Naive thymus-derived CD4-positive, alpha-beta T cell (primary cell): ENCODE measurements at places on chromosomes 3 and 15.

DNA sequence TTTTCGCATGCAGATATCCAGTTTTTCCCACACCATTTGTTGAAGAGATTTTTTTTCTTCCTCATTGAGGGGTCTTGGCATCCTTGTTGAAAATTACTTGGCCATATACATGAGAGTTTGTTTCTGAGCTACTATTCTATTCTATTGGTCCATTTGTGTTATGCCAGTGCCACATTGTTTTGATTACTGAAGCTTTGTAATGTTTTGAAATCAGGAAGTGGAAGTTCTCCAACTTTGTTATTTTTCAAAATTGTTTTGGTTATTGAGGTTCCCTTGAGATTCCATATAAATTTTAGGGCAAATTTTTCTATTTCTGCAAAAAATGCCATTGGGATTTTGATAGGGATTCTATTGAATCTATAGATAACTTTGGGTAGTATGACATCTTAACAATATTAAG, 130.3 kb upstream of the PFN2 start:
- DNase-seq: no peak

- no peak for DNase-seq
Measured at GRCh38 chr15:45497261-45497660, 25.3 kb downstream of the SLC30A4 start.

- DNase-seq: no peak
Measured at GRCh38 chr3:23728601-23729117, 77.1 kb upstream of the UBE2E1 start.

GRCh38 chr15:62929000-62929357, 113.6 kb upstream of the TPM1 start:
- no peak for DNase-seq

- no peak for DNase-seq
Measured at GRCh38 chr3:143885780-143886427, 37.6 kb upstream of the SLC9A9 start.

- no peak for DNase-seq
Measured at GRCh38 chr3:157311633-157312375, 124.8 kb upstream of the PTX3 start.

DNA sequence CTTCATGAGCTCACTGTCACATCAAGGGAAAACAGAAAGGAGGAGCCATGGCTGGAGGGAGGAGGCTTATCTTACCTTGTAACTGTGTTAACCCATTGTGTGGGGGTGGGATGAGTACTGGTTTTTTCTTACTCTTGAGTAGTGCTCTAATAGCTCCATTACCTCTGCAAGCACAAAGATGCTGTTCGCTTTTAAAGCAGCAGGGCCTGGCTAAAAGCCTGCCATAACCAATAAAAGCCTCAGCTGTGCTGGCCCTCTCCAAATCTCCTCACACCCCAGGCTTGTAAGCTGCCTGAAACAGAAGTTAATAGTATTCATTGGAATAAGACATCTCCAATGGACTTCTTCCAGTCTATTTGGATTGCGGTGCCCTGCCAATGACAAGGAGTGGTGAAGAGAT, 544.1 kb downstream of the TUSC7 start:
- DNase-seq: no peak

- no peak for DNase-seq
Measured at GRCh38 chr3:174659511-174659910, 199.6 kb upstream of the NAALADL2 start.

- DNase-seq: no peak
Measured at GRCh38 chr3:155086051-155086450, 5.9 kb downstream of the MME start.

DNA sequence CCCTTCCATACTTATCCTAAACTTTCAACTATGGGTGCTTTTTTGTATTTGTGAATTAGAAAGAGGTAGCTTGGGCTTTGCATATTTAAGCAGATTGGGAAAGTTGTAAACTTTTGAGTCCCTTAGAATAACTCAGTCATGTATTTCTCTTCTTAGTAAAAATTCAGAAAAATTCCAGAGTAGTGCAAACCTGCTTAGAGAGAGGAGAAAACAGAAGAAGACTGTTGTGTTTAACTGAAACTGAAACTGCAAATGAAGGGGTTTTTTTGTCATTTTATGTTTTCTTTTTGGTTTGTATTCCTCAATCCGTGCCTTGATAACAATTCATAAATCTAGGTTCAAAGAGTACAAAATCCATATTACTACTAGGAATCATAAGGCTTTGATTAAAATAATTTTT, 31.3 kb downstream of the CD200 start:
- DNase-seq: no peak

DNA sequence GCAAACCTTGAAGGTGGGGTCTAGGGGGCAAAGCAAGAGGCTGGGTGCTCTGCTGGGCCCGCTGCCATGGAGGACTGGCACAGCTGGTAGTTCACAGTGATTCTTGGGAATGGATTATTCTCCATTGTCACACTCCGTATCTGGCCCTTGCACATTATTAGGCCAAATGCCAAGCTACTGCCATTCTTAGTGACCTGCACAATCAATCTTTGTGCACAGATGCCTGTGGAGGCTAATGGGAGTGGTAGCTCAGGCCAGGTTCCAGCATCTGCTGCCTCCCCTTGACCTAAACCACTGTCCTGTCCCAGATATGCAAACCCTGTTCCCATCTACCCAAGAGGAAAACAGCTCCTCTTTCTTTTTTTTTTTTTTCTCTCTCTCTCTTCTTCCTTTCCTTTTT, 67.5 kb downstream of the TIPARP start:
- no peak for DNase-seq
